Omental fat pad (tissue), 4 donors: ENCODE measurements at places on chromosomes 6 and 20. TPM values are rescaled to one million over a fixed set of nuclear protein-coding genes. Genes with fewer than 3 reads are reported as not detected.

DNA sequence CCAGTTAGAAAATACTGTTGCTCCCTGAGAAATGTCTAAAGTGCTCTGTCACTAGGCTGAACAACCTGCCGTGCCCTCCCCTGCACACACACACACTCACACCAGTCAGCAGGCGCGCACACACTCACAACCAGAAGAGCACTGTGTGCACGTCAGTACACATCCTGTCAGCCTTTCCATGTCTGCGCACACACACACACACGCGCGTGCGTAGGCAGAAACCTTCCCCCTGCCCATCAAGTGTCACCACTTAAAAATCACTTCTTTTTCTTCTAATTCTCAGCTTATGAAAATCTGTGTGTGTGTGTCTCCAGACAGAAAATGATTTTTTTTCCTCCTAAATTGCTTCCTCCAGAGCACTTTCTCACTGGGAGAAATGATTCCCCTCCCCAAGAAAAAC, 100.3 kb downstream of the EDN3 start:
- DNase-seq, result no peak

- no peak for DNase-seq
Observed at GRCh38 chr6:135170849-135171248, 10.3 kb upstream of the MYB start.

DNA sequence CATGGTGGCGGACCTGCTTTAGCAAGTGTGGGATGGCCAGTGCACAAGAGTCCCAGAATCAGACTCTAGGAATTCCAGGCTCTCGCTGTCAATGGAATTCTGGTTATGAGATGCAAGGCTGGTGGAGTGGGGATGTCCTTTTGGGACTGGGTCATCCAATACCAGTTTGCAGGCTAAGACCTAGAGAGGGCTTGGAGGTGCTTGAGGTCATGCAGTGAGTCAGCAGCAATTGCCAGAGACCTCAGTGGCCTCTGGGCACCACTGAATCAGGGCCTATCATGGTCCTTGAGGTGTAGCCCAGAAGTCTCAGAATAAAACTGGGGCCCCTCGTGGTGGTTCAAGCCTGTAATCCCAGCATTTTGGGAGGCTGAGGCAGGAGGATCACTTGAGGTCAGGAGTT, 1.4 kb upstream of the SCRT2 start:
- DNase-seq, result no peak

GRCh38 chr6:72999995-73000394, 225.3 kb downstream of the KHDC1L start:
- DNase-seq, result no peak

DNA sequence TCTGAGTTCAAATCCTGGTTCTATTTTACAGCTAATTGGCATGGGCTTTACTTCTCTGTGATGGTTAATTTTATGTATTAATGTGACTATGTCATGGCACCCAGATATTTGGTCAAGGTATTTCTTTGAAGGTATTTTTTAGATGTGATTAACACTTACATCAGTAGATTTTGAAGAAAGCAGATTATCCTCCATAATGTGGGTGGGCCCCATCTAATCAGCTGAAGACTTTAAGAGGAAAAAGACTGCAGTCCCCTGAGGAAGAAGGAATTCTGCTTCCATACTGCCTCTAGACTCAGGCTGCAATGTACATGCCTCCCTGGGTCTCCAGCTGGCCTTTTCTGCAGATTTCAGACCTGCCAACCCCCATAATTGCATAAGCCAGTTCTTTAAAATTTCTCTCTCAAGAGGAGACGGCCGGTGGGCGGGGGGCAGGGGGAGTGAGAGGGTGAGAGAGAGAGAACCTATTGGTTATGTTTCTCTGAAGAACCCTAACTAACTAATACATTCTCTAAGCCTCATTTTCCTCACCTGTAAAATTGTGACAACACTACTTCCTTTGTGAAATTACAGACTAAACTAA, 338.2 kb upstream of the PRDM1 start:
- no peak for DNase-seq

DNA sequence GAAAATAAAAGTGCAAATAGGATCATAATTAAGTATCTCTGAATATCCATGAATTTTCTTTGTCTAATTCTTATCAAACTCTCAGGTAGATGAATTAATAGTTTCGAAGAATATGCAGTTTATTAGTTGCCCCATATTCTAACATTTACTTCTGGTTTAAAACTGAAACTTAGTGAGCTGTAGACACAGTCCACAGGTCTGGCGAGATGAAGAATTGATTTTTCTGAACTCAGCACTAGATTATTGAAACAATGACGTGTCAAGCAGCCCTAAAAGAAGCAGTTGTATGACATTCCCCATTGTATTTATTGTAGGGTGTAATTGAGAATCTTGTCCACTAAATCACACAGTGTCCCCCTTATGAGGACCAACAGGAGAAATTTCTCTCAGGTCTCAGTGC, 407.1 kb downstream of the GRIK2 start:
- DNase-seq, result no peak

DNA sequence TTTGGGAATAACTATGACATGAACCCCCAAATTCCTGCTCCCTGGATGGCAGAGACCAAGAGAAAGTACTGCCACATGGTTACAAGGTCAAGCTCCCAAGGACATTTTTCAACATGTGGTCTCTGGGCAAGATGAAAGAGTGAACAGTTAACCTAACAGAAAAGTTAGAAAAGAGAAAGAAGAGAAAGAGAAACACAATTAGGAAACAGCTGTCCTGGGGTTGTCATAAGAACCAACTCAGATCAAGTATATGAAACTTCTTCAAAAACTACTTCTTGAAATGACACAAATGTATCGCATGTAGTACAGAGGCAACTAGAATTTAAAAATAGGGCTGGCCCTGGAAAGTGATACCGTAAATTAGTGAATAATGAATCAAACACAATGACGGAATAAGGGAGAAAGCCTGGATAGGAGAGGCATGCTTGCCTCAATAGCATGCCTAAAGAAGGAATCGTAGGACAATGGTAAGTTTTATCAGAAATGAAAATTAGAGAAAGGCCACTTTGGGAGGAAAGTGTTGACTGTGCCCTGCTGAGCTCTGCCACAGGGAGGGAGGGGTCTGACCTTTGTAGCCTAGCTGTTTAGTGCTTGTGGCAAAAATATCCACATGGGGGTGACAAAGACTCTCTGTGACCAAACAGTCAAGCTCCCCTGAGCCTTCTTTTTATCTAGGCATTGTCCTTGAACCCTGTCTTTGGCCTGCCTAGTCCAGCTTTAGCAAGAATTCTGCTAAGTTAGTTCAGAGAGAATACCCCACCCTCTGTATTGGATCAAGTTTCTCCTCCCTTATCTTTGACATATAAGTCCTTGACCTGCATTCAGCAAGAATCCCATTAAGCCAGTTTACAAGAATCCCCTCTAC, 4.3 kb upstream of the DCBLD1 start:
- no peak for DNase-seq

GRCh38 chr6:81763051-81763450, 10.6 kb upstream of the TENT5A start:
- no peak for DNase-seq

DNA sequence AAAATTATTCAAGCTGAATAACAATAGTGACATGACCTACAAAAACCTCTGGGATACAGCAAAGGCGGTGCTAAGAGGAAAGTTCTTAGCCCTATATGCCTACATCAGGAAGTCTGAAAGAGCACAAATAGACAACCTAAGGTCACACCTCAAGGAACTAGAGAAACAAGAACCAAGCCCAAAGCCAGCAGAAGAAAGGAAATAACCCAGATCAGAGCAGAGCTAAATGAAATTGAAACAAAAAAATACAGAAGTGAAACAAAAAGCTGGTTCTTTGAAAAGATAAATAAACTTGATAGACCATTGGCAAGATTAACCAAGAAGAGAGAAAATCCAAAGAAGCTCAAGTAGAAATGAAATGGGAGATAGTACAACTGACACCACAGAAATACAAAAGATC, 47.6 kb upstream of the NOTCH4 start:
- DNase-seq, result no peak

DNA sequence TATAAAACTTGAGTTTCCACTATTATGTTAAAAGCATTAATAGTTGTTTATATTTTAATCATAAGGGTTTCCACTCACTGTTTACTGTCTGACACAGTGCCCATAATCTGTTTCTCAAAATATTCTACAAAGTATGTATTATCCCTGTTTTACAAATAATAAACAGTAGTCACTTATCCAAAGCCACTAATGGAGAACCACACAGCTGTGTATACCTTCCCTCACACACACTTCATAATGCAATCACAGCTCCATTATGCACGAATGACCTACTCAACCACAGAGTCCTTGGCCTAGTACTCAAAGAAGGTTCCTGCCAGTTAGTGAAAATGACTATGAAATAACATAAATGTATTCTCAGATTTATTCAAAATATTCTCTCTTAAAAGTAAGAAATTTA, 103.1 kb downstream of the EPB41L2 start:
- DNase-seq, result no peak

DNA sequence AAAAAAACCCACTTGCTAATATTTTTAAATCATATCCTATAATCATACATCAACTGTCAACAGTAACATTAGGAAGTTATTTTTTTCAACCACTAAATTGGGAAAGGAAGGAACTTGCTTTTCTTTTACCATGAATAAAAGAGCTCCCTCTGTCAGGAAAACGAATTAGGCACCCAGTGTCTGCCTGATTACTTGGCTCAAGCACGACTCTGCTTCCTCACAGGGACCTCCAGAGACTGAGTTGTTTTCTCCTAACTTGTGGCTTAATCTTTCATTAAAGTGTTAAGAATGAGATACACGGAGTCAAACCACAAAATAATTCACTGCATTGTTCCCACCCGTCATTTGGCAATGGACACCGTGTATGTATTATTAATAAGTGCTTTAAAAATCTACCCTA, 1405.1 kb upstream of the EYS start:
- DNase-seq, result no peak

DNA sequence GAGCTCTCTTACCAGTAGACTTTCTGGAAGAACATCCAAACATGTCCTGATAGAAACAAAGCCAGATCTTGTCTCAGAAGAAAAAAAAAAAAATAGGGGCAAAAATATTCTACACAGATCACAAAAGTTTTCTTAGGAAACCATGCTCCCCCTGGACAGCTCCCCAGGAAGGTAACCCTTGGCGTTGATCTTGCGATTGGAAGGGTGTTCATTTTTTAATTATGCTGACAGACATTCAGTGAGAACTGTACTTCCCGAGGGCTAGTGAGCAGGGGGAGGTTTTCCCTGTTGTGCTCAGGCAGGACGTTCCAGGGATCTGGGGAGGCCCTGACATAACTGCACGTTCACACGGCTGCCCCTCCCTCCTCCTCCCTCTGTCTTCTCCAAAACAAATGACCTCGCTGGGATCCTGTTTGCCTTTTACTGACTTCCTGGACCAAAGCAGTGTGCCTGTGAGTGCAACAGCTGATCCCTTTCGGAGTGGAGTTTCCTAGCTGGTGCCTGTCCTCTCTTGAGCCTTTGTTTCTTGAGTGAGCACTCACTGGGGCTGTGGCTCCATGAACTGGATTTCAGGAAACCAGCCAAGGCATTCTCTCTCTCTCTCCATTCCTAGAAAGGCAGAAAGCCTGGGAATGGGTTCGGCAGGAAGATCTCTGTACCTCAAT, 46.7 kb downstream of the MARCKS start:
- no peak for DNase-seq

DNA sequence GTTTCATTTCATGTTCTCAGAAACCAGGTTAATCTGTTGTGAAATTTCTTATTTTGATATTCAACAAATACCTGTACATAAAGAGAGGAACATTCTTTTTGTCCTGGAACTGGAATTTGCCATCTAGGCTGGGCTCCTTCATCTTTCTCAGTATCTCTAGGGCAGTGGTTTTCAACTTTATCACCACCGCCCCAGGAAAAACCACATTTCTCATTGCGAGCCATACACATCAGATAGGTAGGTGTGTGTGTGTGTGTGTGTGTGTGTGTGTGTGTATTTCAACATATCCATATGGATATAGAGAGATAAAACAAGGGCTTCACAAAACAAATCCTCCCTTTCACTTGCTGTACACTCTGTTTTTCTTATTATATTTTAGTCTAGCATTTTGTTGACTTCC, 24.1 kb downstream of the BFSP1 start:
- DNase-seq, result no peak

DNA sequence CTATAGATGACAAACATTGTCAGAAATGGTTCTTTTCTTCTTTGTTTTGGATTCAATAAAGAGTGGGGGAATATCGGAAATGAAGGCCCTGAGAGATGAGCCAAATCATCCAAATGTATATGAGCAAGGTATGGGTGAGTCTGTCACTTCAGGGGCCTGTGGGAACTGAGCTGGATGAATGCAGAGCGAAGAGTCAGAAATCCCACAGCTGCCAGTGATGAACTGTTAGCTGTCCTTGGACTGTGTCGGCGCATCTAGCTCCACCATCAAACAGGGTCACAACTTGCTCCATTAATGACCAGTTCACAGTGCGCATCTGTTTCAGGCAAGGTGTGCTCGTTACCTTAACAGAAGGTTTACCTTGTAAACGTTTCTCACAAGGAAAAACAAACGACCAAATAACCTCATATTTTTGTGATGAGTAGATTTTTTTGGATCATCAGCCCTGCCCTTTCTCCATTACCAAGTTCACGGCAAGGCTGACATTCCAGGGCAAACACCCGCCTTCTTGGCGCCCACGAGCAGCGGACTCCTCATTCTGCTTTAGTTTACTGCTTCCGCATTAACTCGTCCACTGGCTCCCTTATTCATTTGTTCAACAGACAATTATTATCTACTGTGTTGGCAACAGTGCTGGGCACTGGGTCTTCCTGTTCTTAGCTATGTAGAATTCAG, 15.0 kb upstream of the CCN6 start:
- DNase-seq, result no peak

DNA sequence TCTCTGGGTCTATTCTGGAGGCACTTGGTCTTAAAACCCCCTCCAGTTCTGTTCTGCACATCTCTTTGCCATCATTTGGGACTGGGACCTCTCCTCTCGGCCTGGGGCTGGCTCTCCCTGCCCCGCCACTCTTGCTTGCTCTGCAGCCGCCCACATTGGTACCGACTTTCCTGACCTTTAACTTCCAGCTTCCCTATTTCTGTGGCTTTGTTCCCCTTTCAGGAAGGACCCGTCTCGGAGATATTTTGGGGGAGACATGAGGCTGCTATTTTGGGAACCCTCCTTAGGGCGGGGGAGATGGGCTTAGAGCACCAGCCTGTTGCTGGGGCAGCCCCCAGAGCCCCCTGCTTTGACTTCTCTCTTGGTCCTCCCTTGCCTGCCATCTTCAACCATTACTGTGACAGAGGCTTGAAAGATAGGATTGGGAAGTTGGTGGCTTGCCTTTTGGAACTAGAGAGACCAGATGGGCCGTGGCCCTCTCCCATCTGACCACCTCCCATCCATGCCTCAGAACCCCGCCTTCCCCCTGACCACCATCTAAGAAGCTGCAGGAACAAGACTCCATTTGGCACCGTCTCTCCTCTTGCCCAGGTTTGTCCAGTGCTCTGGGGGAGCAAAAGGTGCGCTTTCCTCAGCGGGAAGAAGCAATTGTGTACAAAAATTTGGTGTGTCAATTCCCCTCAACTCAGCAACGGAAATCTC, 914 bp downstream of the TREM2 start:
- DNase-seq, result no peak

GRCh38 chr6:90144928-90145555, 151.6 kb downstream of the BACH2 start:
- DNase-seq, result no peak

The TTK gene
- total RNA-seq, result not detected

The KHDC3L gene
- not detected for total RNA-seq

The DNMT3B gene
- 2.0 TPM for total RNA-seq

The RAET1G gene
- 19.5 TPM for total RNA-seq

The COL10A1 gene
- total RNA-seq, result not detected

The GTSF1L gene
- not detected for total RNA-seq

The DNAH8 gene
- total RNA-seq, result not detected

The SENP6 gene
- total RNA-seq, result 134 TPM

The CTAGE9 gene
- total RNA-seq, result not detected

The NCOA3 gene
- 70.6 TPM for total RNA-seq

The CST7 gene
- total RNA-seq, result 16.7 TPM
